Left renal pelvis (tissue), 4 donors: ENCODE measurements at places on chromosomes 5 and 9. TPM values are rescaled to one million over a fixed set of nuclear protein-coding genes. Genes with fewer than 3 reads are reported as not detected.

The NMRK1 gene
- 25.0 TPM for polyA plus RNA-seq

The TRIO gene
- polyA plus RNA-seq, result 103 TPM

The ACO1 gene
- 44.8 TPM for polyA plus RNA-seq

The C9orf153 gene
- 0.21 TPM for polyA plus RNA-seq

The FAT2 gene
- polyA plus RNA-seq, result 8.0 TPM

The BNC2 gene
- 8.7 TPM for polyA plus RNA-seq

The RNF38 gene
- polyA plus RNA-seq, result 52.1 TPM

The C9orf50 gene
- polyA plus RNA-seq, result 0.29 TPM

The PCDHGB4 gene
- polyA plus RNA-seq, result 7.4 TPM

The IRX4 gene
- 1.3 TPM for polyA plus RNA-seq

The GNG10 gene
- 65.5 TPM for polyA plus RNA-seq

The NDFIP1 gene
- polyA plus RNA-seq, result 116 TPM

The ZNF354C gene
- 15.7 TPM for polyA plus RNA-seq

The SNAPC3 gene
- polyA plus RNA-seq, result 50.6 TPM

The CDK7 gene
- polyA plus RNA-seq, result 25.7 TPM

The TCOF1 gene
- 26.1 TPM for polyA plus RNA-seq

The RUSC2 gene
- polyA plus RNA-seq, result 18.0 TPM

The CYSRT1 gene
- polyA plus RNA-seq, result 12.3 TPM

The TIMD4 gene
- 0.80 TPM for polyA plus RNA-seq

The CDC26 gene
- 39.3 TPM for polyA plus RNA-seq

The LHX3 gene
- polyA plus RNA-seq, result not detected

The MTREX gene
- 76.9 TPM for polyA plus RNA-seq

The PCDHA5 gene
- not detected for polyA plus RNA-seq

The OCLN gene
- polyA plus RNA-seq, result 44.1 TPM

The KIF4B gene
- 0.18 TPM for polyA plus RNA-seq

The ENTPD2 gene
- polyA plus RNA-seq, result 3.2 TPM
